ENCODE measurements at places on chromosomes 13 and 19.

DNA sequence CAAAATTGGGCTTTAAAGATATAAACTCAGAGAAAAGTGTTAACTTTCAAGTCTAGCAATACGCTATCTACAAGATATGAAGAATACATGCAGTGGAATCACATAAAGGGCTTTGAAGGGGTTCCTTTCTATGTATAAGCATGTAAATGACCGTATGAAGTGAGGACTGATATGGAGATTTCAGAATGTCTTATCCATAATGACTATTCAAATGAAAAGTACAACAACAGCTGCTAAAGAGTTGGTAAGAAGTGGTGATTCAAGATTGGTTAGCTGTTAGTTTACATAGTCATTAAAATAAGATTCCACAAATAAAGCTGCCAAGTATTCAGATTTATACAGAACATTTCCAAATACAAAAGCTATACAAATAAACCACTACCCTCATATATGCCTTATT lies 153.4 kb upstream of the STARD13 start:
- no peak for DNase-seq

- DNase-seq, result no peak
Observed at GRCh38 chr13:76939215-76939614, 9.1 kb upstream of the ACOD1 start.

DNA sequence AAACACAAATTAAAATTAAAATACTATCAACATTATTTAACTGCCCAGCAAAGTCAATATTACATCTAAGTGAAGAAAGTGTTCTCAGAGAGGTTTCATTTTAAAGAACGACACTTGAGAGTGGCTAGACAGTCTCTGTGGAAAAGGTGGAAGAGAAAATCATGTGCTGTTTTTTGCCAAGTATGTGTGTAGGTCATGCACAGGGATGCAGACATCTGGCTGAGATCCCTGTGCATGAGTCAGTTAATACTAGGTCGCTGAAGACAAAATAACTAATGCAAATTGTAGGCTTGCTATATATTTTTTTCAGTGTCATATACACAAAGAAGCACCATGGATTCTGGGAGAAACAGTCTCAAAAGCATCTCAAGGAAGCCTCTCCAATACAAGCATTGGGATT lies 44.3 kb upstream of the ENOX1 start:
- no peak for DNase-seq

GRCh38 chr19:55679343-55680257 lies 4.6 kb downstream of the EPN1 start:
- DNase-seq, result peak; percentile 39

- no peak for DNase-seq
Observed at GRCh38 chr13:23898101-23898500, 799 bp upstream of the C1QTNF9B start.

GRCh38 chr13:36038785-36039555 lies 92.2 kb downstream of the DCLK1 start:
- DNase-seq, result no peak

- DNase-seq, result no peak
Observed at GRCh38 chr13:85935868-85936467, 136.7 kb upstream of the SLITRK6 start.

DNA sequence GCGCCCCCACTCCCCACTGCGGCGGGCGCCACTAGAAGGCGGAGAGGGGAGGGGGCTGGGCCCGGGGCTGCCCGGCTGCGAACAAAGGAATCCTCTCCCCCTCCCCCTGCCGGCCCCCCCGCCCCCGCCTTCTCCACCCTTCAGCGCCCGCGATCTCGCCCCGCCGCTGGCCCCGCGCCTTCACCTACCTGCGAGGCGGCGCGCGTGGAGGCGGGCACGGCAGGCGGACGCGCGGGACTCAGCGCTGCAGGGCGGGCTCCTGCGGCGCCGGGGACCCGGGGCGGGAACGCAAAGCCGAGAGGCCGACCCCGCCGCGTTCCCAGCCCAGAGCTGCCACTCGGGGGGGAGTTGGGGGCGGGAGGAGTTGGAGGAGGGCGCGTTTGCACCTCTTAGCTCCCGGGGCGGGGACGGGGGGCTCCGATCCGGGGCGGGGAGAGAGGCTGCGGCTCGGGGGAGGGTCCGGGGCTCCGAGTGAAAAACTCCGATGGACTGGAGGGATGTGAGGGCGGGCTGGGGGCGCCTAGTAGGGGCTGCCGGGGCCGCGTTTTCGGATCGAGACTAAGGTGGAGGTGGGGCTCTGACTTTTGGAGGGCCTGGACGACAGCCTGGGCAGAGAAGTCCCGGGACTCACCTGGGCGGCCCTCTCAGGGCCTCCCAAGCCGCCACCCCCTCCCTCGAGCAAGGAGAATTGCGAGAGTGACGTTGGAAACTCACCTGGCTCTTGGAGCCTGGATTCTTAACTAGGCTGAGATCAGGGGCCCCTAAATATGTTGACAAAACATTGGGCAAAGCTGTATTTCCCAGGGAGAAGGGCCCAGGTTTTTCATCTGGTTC lies at the start of gene FBN3:
TSS of gene FBN3 (minus strand) at position 332 of the 834 bp plus-strand sequence. CDS start 2,112 bp downstream, outside the sequence.
- DNase-seq, result no peak

DNA sequence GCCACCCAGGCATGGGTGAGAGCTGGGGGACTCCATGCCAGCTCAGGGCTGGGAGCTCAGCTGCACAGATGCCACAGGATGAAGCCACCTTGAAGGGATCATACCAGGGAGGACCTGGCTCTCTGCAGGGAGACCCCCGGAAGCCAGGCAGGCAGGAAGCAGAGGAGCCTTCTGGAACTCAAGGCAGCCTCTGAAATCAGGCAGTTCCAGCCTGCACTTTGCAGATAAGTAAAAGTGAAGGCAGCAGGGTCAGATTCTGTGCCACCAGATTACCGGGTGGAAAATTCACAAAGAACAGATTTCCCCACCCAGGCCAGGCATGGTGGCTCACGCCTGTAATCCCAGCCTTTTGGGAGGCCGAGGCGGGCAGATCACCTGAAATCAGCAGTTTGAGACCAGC lies 2.5 kb downstream of the TMEM259 start:
- no peak for DNase-seq

GRCh38 chr19:37931881-37932655 lies 25.1 kb downstream of the SIPA1L3 start:
- peak; percentile 98 for DNase-seq

DNA sequence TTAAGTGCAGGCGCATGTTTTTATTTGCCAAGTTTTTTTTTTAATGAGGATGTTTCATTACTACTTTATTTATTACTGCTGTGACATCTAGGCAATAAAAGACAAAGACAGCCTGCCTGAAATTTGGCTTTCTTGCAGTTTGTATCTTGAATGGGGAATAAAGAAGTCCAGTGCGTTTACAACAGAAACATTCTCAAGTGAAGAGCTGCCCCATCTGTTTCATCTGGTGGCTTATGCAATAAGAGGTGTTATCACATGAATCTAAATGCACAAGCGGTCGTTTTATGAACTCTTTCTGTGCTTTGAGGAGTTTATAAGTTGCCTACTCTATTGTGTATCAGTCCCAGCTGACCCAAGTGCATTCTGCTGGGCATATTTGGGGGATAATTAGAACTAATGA lies 12.6 kb upstream of the MAB21L1 start:
- DNase-seq, result no peak

- DNase-seq, result no peak
Observed at GRCh38 chr19:10987571-10988297, 26.9 kb downstream of the SMARCA4 start.

GRCh38 chr13:70842062-70842644 lies 733.9 kb upstream of the KLHL1 start:
- no peak for DNase-seq

DNA sequence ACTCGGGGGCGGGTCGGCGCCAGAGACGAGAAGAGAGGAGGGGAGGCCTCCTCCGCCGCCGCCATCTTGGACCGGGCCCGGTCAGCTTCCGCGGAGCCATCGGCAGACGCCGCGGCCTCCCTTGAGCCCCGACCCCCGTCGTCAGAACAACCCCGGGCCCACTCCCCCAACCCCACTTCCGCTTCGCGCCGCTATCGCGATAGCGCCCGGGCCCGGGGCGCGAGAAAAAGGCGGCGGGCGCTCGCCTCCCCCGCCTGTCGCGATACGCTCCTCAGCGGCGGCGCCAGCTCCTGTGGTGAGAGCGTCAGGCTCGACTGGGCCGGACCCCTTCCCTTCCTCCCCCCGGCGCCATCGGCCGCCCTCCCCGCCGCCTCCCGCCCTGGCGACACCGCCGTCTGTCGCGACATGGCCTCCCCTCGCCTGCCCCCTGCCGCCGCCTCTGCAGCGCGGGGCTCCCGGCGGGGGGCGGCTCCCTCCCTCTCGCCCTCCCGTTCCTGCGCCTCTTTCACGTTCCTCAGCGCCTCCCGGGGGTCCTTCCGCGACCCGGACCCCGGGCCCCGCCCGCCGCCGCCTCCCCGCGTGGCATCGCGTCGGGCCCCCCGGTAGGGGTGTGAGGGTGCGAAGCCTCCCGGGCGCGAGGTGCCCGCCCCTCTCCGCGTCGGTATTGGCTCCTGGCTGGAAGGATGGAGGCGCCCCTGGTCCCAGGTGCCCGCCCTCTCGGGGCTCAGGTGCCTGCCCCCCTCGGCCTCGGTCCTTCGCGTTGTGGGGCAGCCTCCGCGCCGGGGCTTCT lies at the start of gene CNOT3:
TSS of gene CNOT3 (plus strand) at position 64 of the 790 bp plus-strand sequence. CDS start 5,217 bp downstream, outside the sequence.
- no peak for DNase-seq

- DNase-seq, result peak; percentile 80
Observed at GRCh38 chr13:52809310-52809769, 39.1 kb downstream of the PCDH8 start.

DNA sequence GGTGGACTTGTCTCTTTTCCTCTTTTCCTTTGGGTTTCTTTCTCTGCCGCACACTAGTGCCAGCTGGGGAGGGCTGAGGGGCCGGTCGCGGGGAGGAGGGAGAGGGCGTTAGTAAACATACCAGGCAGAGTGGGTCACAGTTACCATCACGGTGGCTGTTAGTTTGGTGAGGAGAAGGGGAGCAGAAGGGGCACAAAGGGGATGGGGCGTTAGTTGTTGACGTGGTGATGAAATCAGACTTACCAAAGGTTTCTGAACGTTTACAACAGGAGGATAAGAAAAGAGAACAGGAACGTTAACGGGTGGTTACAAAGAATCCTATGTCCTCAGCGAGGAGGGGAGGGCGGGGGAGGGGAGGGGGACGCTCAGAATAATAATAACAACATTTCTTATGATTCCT lies 77.9 kb downstream of the PTPRS start:
- no peak for DNase-seq

DNA sequence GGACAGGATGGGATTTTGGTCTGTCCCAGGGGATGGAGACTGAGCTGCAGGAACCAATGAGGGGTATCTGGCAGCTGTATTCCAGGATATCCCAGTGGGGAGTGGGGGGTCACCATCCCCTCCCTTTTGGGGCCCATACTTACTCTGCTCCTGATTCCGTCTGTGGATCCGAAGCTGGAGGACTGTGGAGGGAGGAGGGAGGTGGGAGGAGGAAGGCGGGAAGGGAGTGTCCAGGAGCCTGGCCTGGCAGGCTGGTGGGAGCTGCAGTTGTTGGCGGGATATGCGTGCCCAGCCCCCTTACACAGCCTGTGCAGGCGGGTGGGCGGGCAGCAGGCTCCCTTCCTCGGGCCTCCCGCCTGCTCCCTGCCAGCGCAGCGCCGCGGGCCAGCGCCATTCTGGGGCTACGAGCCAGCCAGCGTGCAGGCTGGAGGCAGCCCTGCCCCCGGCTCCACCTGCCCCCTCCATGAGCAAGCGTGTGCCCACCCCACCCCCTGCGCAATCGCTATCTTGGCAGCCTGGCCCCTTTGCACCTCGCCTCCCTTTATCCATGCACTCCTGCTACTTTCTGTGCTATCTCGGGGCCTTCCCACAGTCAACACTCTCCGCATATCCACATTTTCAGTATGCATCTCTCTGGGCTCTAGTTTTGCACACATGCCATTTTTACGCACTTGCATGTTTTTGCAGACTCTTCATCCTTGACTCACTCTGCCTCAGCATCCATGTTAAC lies 2.8 kb downstream of the MAMSTR start:
- DNase-seq, result peak; percentile 45

DNA sequence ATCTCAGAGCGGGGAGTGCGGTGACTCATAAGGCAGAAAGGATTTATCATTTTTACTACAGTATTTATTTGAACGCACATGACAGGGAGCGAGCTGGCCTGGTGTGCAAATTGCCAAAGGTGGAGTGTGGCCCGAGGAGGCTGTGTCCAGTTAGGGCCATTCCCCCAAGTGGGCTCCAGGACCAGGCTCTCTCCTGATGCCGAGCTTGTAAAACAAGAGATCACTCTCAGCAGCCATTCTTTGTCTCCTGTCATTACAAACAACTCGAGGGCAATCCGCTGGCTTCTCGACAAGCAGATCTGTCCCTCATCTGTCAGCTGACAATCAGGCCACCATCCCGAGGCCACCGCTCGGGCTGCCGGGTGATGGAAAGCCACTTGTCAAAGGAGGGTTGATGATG lies 418.9 kb downstream of the ZNF536 start:
- DNase-seq, result no peak

DNA sequence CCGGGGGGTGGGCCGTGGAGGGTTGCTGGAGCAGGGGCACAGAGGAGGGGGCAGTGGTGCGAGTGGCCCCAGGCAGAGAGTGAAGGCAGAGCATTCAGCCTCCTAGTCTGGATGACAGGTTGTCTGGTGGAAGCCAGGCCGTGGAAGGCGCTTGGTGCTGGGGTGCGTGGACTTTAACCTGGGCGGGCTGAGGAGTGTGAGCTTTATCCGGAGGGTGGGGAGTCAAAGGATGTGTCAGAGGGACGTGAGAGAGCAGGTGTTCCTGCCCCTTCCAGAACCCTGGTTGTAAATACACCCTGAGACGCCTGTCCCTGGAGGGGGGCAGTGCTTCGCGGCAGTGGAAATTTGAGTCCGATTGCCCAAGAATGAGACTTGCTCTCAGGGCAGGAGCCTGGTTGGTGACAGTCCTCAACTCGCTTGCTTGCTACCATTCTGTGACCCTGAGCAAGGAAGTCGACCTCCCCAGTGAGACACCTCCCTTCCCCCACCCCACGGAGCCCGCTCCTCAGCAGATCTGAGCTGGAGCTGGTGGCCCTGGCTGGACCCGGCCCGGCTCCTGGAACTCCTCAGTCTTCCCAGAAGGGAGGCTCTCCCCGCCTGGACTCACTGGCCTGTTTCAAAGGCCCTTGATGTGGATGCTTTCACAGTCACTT lies 2.3 kb downstream of the SPPL2B start:
- DNase-seq, result no peak

DNA sequence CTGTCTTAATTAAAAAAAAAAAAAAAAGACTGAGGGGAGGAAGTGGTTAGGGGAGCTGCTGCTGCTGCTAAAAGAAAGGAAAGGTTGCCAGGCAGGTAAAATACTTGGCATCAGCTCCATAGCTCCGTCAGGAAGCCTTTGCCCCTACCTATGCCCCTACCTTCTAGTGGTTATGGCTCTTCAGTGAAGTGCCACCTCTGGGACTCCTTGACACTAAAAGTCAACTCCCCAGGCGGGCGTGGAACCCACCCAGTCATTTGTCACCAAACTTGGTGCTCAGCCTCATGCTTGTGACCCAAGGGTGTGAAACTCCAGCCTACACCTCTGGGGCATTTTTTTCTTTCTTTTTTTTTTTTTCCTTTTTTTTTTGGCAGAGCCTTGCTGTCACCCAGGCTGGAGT lies 4.9 kb upstream of the NECTIN2 start:
- no peak for DNase-seq

GRCh38 chr19:17487284-17488121 lies 17.2 kb downstream of the SLC27A1 start:
- no peak for DNase-seq

GRCh38 chr19:44548736-44549135 lies 19.3 kb upstream of the CEACAM20 start:
- peak; percentile 98 for DNase-seq

All from M059J (cell line).